ENCODE measurements at places on chromosomes 11 and 22.
A peak's percentile ranks its signal among the peaks of the same experiment; 100 is the strongest.

GRCh38 chr11:95193541-95193940 lies 37.5 kb downstream of the SESN3 start:
- DNase-seq = no peak

DNA sequence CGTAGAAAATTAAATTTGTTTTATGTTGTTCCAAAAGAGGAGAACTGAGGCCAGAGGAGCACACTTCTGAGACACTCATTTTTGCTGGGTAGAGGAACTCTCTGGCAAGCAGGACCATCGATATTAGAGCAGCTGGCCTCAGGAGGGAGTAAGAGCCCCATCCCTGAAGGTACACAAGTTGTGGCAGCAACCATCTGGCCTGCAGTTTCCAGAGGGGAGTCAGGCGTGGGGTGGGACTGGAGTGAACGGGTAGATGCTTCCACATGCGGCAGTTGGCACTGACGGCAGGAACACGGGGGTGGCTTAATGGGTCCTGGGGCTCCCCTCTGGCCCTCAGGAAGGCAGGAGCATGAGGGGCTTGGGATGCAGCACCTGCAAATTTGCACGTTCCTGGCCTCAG lies 13.2 kb upstream of the SSTR3 start:
- no peak for DNase-seq

GRCh38 chr22:24962835-24963234 lies 10.3 kb downstream of the KIAA1671 start:
- no peak for DNase-seq

DNA sequence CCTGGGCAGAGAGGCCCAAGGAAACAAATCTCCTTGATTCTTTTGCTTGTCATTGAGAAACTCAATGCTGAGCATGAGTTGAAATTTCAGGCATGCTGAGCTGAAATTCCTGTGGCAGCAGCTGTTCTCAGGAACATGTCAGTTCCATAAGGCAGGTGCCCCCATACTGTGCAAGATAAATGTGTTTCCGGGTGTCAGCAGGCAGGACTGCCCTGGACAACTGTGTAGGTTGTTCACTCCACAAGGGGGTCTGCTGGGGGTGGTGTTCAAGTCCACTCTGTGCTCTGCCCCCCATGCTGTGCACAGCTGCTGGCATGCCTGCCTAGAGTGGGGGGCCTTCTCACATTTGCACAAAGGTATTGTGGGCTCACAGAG lies 133.7 kb downstream of the CTTN start:
- DNase-seq = no peak

DNA sequence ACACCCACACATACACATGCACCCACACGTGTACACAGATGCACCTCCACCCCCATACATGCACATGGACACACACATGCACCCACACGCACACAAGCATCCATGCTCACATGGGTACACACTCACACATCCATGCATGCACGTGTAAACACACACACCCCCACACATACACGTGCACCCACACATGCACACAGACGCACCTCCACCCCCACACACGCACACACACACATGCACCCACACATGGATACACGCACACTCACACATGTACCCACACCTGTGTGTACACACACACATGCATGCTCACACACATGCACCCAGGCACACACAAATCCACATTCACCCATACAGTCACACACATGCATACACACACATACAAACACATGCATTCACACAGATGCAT lies 24.5 kb downstream of the CDPF1 start:
- no peak for DNase-seq

DNA sequence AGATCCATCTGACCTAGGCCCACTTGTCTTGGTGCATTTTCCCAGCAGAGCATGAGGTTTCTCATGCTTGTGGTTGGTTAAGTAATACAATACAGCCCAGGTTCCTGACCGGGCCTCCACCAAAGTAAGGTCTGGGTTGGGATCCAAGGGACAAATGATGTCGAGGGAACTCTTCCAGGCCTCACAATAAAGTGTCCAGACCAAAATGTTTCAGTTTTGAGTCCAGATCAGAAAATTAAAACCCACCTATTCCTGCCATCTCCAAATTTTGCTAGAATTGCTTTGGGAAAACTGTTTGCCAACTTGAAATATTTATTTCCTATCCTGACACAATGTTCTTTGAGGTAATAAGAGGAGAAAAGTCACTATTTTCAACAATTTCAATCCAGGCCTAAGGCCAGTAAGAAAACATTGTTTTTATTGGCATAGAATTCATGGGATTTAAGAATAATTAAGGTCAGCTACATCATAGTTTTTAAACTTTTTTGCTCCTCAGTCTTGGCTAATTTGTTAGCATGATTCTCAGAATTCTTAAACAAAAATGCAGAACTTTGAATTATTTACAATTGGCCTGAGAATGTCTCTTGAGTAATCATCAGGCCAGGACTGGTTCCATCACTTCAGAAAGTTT lies 51.4 kb downstream of the ME3 start:
- DNase-seq = no peak

DNA sequence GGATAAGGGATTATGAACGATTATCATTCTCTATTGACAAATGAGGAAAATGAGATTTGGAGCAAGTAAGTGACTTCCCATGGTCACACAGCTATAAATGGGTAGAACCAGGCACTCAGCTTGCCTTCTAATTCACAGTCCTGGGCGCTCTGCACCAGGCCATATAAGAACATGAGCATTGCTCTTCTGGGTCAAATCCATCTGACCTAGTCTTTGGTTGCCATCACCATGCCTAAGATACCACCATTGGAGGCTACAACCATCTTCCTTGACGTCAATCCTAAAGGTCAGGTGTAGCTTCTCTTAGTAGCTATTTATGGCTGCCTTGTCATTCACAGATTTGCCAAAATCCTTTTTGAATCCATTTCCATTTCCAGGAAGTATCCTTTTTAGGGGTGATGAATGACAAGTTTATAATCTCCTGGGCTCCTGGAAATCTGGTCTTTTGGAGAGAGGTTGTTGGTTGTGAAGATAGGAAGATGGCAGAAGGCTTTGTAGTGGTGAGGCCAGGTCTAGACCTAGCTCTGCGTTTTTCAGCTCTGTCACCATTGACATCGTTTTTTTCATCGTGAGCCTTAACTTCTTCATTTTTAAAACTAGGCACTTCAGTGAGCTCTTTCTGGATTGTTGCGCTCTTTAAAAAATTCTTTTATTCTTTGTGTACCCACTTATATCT lies 11.1 kb downstream of the ZBTB16 start:
- DNase-seq = no peak

- no peak for DNase-seq
Observed at GRCh38 chr11:33778675-33779074, 4.4 kb upstream of the FBXO3 start.

DNA sequence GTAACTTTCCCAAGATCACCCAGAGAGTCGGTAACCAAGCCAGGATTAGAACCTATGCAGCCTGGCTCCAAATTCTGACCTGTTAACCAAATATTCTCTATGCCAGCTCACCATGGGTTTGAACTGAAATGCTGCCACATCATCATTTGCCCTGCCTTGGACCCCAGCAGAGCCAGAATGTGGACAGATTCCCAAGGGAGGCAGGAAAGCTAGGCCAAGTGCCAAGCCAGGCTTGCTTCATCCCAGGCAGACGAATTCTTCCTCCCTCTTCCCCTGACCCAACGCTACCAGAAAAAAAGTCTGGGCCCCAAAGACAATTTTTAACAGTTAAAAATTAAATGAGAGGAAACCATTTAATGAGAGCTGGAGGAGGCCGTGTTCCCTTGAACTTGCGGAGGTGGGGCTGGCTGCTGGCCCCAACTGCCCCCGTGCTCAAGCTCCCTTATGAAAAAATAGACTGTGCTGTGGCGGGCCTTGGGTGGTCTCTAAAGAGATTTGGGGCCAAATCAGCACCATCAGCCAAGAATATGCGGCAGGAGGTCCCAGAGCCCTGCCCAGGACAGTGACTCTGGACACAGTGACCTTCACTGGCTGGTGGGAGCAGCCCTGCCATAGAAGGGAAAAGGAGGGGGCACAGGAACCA lies 184.1 kb upstream of the SYT13 start:
- no peak for DNase-seq

DNA sequence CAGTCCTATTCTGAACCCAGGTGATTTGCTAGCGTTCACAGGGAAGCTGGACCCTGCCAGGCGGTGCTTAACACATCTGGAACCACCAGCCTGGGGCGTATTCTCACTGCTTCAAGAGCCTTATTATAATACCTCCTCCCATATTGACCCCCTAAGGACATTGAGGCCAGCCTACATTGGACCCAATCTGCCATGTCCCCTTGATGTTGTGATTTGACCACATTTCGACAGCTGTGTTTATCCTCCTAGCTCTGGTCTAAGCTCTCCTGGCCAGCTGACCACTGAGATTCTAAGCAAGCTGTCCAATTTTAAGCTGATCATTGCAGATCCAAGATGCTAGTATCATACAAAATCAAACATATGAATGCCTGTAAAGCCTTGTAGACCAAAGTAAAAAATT lies 148.1 kb upstream of the BLID start:
- no peak for DNase-seq

DNA sequence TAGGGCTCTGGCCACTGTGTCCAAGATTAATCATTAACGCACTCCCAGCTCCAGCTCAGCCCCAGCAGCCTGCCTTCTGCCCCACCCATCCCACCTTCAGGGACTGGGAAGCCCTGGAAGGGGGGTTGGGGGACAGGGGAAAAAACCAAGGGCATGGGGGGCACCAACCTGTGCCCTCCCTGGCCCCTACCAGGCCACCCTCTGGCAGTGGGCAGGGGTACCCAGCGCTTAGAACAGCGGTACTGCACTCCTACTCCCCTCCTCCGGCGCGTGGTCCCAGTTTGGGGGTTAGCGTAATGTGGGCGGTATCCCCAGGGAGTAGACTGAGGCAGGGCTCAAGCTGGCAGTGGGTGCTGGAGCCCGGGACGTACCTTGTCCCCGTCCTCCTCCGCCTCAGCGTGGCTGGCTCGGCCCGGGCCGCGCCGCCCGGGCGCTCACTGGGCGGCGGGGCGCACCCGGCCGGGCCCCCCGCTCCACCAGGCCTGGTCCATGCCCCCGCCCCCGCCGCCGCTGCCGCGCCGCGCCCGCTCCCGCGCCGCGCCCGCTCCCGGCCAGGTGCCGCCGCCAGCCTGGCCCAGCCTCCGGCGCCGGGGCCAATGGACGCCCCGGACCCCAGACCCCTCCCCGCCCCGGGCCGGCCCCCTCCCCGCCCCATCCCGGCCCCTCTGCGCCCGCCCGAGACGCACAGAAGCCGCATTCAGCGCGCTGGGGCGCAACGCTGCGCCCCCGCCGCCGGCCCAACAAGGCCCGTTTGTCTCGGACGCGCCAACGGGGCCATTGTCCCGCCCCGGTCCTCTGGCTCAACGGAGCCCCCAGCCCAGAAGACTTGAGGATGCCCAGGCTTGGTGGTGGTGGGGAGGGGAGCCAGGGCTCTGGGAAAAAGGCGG lies at the start of gene GAL3ST1:
GAL3ST1 (minus strand) TSS at position 571 of the 887 bp plus-strand sequence. CDS start 17,273 bp downstream, outside the sequence.
- DNase-seq = no peak

GRCh38 chr11:130940706-130941105 lies 24.4 kb upstream of the SNX19 start:
- no peak for DNase-seq

DNA sequence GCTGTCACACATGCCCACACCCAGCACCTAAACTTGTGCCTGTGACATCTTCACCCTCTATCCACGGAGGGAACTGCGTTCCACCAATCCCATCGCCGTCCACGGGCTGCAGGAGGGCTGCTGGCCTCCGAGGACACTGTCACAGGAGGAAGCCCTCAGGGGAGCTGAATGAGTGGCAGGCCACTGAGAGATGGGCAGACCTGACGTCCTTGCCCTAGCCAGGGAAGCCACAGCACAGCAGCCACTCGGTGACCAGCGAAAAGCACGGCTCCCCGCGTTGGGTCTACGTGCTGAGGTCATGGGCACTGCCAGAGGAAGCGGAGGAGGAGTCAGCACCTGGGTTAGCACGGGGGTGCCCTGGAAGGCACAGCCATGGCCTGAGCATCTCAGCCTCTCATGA lies 50.5 kb downstream of the IGSF9B start:
- no peak for DNase-seq

DNA sequence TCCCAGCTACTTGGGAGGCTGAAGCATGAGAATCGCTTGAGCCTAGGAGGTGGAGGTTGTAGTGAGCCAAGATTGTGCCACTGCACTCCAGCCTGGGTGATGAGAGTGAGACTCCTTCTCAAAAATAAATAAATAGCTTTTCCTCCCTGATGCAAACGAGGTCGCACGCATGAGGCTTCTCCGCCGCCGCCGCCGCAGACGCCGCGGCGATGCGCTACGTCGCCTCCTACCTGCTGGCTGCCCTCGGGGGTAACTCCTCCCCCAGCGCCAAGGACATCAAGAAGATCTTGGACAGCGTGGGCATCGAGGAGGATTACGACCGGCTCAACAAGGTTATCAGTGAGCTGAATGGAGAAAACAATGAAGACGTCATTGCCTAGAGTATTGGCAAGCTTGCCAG lies 20.0 kb upstream of the RAB39A start:
- no peak for DNase-seq

- DNase-seq = peak; percentile 58
Observed at GRCh38 chr11:94171693-94172440, 43.2 kb downstream of the PANX1 start.

All from stimulated activated naive CD8-positive, alpha-beta T cell treated with anti-CD3 and anti-CD28 coated beads, Interleukin-15, Interleukin-2, amounts not matched to agents 100 U/mL and 50 U/mL, for 24 hours (primary cell).